ENCODE measurements at places on chromosomes 7 and 10.
A peak's percentile ranks its signal among the peaks of the same experiment; 100 is the strongest.

- DNase-seq: no peak
Observed at GRCh38 chr7:71705901-71706596, 574.1 kb downstream of the GALNT17 start.

DNA sequence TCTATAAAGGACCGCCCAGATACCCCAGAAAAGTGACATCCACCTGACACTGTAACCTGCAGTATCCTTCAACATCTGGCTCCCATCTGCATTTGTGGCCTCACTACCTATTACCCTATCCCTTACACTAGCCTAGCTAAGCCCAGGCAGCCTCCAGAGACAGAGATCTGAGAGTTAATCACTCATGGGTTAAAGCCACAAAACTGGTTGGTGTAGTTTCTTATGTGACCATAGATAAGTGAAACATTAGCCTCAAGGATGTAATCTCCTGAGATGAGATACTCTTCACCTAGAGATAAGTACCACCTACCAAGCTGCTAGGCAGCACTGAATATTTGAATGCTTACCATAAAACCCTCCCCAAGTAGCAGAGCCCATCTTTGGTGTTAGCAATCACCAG, 35.4 kb downstream of the CTTNBP2 start:
- no peak for DNase-seq

- no peak for DNase-seq
Observed at GRCh38 chr7:124692425-124692824, 73.2 kb downstream of the GPR37 start.

- DNase-seq: no peak
Observed at GRCh38 chr10:101241840-101242707, 12.8 kb upstream of the LBX1 start.

DNA sequence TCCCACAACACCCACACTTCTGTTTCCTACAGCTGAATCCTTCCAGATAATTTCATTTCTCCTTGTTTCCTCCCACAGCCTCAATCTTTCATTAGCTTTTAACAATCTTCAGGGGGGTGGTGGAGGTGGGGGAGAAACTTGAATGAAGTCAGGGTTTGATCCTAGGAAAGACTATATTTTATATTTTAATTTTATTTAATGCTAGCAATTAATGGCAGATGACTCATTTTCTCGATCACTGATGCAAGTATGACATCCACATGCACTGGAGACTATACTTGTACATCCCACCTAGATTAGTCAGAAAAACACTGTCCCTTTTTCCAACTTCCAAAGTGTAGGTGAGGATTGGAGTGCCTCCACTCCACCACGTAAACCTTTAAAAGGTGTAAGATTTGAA, 1181.3 kb upstream of the AUTS2 start:
- no peak for DNase-seq

DNA sequence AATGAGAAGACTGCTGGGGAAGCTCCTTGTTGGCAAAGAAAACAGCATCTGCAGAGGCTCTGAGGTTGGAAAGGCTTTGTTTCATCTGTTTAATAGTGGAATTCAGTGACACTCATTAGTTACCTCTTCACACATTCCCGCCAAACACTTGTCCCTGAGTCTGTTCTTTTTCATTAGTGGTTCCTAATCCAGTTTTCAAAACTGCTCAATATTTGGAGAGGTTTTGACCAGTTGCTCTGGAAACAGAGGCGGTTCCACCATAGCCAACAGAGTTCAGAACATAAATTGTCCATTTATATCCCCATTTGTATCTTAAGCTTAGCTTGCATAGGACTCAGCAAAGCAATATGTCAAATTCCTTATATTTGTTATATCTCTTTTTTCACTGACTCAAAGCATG, 754.6 kb downstream of the AUTS2 start:
- DNase-seq: no peak

- no peak for DNase-seq
Observed at GRCh38 chr10:76297780-76298281, 866.4 kb downstream of the LRMDA start.

DNA sequence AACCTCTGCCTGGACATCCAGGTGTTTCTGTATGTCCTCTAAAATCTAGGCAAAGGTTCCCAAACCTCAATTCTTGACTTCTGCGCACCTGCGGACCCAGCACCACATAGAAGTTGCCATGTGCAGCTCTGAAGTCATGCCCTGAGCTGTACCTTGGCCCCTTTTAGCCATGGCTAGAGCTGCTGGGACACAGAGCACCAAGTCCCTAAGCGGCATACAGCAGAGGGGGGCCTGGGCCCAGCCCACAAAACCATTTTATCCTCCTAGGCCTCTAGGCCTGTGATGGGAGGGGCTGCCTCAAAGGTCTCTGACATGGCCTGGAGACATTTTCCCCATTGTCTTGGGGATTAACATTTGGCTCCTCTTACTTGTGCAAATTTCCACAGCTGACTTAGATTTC, 14.6 kb downstream of the TMEM243 start:
- no peak for DNase-seq

- no peak for DNase-seq
Observed at GRCh38 chr7:81031243-81031642, 112.4 kb upstream of the SEMA3C start.

DNA sequence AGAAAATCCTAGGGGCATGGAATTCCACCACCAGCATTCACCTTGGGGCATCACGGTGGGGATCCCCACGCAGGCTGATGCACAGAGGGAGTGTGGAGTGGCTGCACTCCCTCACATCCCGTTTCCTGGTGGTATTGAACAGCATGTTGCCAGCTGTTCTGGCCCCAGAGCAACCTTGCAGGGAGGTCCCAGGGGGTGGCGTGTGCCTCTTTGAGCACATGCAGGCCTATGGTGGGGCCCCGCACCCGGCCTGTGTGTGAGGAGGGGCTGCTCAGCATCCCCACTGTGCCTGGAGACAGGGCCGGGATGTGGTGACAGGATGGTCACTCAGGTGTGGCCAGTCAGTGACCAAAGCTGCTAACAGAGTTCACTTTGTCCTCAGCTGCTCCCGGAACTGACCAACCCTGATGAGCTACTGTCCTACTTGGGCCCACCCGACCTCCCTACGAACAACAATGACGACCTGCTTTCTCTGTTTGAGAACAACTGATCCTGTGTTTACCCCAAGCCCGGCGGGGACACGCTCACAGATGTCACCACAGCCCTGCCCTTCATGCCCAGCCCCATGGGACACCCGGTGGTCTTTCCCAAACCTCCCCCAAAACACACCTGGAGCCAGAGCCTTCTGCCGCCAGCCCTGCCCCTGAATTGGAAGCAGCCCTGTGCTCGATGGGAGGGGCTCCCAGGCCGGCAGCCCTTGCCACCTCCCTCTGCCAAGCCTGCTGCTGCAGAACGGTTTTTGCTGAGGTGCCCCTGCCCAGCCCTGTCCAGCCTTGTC, 18.7 kb downstream of the ZMIZ2 start:
- no peak for DNase-seq

GRCh38 chr10:118455181-118455695, 113.1 kb upstream of the FAM204A start:
- no peak for DNase-seq

DNA sequence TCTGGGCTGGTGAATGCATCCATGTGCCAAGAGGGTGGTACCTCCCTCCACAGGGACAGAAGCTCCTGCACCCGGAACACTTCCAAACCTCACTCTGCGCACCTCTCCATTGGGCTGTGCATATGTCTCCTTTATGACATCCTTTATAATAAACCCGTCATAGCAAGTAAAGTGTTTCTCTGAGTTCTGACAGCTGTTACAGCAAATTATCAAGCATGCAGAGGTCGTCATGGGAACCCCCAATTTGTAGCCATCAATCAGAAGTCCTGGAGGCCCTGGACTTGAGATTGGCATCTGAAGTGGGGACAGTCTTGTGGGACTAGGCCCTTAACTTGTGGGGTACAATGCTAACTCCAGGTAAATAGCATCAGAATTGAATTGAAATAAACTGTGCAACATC, 29.4 kb upstream of the PARD3 start:
- no peak for DNase-seq

GRCh38 chr7:20064974-20065862, 152.0 kb downstream of the MACC1 start:
- no peak for DNase-seq

DNA sequence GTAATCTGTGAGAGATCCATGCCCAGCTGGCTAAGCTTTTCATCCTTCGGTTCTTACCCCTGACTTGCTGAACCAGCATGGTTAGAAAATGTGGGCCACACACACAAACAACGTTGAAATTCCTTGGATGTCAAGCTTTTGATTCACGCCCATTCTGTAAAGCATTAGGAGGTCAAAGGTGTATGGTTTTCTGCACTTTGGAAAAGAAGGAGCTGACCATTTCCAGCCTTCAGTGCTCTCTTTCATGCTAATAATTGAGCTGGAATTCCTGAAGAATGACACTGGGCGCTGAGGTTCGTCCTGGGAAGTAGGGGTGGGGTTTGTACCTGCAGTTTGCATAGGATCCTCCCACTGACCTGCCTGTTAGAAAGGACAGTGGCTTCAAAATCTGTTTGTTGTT, 23.1 kb downstream of the KLF6 start:
- no peak for DNase-seq

GRCh38 chr10:25026463-25026862, 10.1 kb downstream of the THNSL1 start:
- no peak for DNase-seq

DNA sequence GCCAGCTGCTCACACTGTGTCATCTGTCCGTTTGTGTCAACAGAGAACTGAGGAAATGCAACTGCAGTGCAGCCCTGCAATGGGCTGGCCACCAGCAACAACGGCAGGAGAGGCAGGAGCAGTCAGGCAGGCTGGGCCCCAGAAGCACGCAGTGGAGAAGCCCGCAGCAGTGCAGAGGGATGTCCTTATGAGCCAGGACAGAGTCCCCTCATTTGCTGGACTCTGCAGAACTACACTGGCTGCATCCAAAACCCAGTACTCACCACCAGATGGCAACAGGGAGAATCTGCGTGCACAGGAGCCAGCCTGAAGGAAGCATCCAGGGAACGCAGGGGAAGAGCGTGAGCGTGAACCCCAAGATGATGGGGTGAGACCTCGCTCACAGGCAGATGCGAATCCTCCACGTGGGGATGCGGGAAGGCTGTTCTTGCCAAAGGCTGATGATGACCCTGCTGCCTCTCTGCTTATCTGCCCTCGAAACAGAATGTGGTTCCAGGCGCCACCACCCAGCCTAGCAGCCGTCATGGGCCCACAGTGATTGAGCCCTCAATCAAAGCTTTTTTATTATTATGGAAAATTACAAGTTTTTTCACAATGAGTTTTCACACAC, 232.1 kb downstream of the PTPRN2 start:
- DNase-seq: no peak

- DNase-seq: no peak
Observed at GRCh38 chr7:70622936-70623335, 509.0 kb upstream of the GALNT17 start.

GRCh38 chr10:80590585-80591125, 53.0 kb downstream of the SH2D4B start:
- DNase-seq: no peak

- DNase-seq: no peak
Observed at GRCh38 chr10:9081961-9082360, 1027.5 kb downstream of the GATA3 start.

DNA sequence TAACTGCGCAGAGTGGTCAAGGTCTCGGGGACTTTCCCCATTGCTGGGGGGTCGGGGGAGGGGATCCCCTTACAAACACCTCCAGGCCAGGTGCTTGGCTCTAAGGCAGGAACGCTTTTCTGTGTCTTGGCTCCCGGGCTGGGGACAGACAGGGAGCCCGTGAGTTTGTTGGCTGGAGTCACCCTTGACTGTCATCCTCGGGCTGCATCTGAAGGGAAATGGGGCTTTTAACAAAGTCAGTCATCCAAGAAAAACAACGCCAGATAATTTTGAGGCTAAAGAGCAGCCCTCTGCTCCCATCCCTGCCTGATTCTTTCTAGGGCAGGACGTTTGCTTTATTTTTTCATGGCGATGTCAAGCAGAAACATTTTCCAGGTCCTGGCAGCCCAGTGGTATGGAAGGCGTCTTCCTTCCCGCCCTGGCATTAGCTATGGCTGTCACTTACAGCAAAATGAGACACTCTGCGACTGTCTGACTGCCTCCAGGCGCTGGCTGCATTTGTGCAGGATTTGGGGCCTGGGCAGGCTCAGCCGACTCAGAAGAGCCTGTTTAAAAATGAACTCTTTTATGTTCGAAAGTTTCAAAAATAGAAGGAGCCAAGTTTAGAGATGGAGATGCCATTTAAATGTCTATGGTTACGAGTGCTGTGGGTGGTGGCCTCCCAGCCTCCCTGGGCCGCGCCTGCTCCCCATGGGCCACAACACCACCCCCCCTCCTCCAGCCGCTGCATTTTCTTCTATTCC, 54.7 kb upstream of the TNS3 start:
- DNase-seq: no peak

GRCh38 chr7:150365673-150366398, 2.8 kb upstream of the REPIN1 start:
- DNase-seq: peak; percentile 11

DNA sequence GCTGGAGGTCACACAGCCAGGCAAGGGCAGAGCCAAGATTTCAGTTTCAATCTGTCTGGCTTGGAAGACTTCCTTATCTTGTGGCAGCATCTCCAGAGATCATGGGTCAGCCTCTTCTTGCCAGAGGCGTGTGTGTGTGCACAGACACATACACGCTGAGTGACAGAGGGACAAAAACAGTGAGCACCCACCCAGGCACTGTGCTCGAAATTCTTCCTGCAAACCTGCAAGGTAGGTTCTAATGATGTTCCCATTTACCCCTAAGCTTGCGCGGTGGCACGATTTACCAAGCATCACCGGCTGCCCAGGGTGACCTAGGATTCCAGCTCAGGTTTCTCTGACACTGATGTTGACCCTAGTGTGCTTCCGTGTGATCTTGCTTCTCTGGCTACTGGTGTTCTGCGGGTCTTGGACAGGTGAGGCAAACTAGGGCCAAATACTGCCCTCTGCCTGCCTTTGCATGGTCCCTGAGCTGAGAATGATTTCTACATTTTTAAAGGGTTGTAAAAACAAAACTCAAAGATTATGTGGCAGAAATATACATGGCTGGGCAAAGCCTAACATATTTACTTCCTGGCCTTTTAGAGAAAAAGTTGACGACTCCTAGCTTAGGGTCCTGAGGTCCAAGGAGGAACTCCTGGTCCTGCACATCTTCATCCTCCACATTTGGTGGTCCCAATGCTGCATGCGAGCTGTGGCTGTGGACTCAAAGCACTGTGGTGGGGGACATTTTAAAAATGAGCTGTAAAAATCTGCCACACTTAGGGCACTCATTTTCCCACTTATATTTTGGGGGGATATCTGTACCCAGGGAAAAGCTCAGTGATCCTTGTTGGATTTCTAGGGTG, 268.5 kb downstream of the RPS24 start:
- DNase-seq: no peak

DNA sequence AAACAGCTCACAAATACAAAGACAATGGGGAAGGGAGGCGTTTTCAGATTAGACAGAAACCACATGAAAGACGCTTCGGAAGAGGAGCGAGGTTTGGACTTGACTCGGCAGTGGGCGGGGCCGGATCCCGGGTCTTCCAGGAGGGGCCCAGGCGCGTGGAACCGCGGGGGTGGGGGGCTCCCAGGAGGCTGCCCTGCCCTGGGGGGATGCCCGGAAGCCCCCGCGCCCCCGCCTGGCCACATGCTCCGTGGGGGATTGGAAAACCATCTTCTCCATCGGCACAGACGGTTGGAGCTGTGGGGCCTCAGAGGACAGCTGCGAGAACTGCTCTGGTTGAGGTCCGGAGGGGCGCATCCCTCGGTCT, 186.0 kb upstream of the SHH start:
- DNase-seq: no peak
